ENCODE measurements at places on chromosomes 12 and 14.
A peak's percentile ranks its signal among the peaks of the same experiment; 100 is the strongest.

GRCh38 chr12:110936367-110937103 lies 16.2 kb upstream of the MYL2 start:
- DNase-seq, result no peak

- peak; percentile 74 for DNase-seq
Observed at GRCh38 chr14:96100161-96101064, 61.3 kb downstream of the C14orf132 start.

DNA sequence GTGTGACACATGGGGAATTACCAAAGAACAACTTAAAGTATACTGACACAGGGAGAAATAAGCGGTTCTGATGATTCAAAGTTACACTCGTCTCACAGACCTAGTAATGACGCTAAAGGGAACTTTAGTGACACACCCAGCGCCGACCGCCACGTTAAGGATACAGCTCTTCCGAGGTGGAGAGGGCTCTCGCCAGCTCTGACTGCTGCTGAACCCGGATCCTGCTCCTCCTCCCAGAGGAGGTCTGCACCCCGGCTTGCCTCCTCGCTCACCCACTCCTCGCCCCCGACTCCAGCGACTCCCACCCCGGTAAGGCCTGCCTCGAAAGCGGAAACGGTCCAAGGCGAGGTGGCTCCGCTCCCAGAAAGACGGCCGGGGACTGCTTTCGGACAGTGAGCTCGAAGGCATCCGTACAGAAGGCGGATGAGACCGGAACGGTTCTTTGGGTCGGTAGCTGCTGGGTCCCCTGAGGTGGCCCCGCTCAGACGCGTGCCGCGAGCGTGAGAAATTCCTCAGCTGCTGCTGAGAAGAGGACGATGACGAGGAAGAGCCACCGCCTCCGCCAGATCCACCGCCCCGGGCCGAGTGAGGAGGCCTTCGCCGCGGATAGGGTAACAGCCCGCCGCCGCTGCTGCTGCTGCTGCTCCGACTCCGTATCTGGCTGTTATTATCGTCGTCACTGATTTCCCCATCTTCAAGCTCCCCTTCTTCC lies 643 bp downstream of the ZFC3H1 start:
- peak; percentile 20 for DNase-seq

GRCh38 chr14:30005114-30005808 lies 77.6 kb upstream of the PRKD1 start:
- DNase-seq, result peak; percentile 46

DNA sequence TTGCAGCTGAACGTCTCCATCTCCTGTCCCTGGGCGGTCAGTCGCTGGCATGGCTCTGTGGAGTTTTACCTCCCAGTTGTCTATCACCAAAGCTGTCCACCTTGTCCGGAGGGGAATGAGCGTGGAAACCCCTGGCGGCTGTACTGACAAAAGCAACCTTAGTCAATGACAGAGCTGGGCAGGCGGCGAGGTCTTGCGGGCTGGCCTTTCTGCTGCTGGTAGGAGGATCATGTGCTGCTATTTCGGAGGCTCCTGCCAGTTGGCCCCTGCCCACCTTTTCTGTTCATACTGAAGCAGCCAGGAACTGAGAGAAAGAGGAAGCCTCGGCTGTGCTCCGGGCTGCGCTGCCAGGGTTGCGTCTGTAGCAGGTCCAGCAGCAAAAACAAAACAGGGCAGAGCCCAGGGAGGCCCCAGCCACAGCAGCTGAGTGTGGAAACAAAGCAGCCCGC lies 57.7 kb downstream of the HMGA2 start:
- DNase-seq, result peak; percentile 34

DNA sequence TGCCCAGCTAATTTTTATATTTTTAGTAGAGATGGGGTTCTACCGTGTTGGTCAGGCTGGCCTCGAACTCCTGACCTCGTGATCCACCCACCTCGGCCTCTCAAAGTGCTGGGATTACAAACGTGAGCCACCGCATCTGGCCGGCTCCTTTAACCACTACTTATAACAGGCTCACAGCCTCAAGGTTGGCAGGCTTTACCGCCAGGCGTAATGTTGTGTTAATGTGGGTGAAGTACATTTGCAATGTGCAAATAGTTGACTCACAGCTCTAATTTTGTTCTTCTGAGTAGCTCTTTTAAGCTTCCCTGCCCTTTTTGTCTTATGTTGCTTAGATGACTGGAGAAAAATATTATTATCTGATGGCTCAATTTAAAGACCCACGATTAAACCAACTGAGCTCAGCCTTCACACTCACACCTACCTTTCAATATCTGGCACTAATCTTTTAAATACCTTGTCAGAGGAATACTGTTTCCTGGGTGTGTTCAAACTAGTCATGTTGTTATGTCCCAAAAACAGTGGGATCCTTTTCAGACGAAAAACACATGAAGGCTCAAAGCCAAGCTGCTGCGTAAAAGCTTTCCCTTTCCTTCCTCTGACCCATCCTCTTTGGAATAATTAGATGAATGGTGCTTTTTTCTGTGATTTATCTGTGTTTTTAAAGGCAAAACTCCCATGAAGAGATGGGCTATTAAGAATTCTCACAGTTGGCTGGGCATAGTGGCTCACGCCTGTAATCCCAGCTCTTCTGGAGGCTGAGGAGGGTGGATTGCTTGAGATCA lies 57.2 kb upstream of the USP44 start:
- peak; percentile 14 for DNase-seq

DNA sequence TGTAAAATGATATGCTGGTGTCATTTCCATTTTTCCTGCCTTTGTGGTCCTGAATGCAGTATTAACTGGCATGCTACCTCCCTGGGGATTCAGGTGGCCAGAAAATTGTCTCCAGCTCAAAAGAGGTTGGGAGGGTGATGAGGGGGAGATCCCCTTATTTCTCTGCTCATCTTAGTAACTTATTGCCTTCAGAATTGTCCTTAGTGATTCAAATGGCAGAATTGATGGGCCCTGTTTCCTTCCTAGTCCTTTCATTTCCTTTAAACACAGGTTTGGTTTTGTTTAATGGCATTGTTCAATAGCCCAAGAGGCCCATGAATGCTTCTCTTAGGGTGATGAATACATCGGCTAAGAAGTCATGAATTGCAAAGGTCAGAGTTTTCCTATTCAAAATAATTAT lies 207.0 kb downstream of the SLC41A2 start:
- no peak for DNase-seq

DNA sequence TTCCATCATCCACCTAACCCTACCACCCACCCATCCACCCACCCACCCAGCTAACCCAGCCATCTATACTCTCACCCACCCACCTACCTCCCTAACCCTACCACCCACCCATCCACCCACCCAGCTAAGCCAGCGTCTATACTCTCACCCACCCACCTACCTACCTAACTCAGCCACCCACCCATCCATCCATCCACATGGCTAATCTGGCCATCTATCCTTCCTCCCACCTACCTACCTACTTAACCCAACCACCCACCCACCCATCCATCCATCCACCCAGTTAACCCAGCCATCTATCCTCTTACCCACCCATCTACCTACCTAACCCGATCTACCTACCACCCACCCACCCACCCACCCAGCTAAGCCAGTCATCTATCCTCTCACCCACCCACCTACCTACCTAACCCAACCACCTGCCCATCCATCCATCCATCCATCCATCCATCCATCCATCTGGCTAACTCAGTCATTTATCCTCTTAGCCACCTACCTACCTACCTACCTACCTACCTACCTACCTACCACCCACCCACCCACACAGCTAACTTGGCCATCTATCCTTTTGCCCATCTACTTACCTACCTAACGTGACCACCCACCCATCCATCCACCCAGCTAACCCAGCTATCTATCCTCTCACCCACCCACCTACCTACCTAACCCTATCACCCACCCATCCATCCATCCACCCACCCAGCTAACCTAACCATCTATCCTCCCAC lies 44.1 kb downstream of the RFLNA start:
- no peak for DNase-seq

GRCh38 chr12:20369305-20370013 lies 1.1 kb downstream of the PDE3A start:
- peak; percentile 44 for DNase-seq

- DNase-seq, result no peak
Observed at GRCh38 chr14:98022541-98023520, 1225.6 kb downstream of the VRK1 start.

DNA sequence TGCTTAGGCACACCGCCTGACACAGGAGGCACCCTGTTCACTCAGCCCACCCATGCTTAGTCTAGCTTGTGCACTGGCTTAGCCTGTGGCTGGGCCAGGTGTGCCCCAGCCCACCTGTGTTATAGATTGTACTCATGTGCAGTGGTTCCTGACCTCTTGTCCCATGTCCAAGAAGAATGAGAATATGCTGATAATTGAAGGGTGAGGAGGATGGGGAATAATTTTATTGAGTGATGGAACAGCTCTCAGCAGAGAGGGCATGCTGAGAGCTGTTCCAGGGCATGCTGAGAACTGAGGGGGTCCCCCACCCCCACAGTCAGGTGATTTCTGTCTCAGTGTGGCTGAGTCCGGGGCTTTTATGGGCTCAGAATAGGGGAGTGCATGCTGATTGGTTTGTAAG lies 395.9 kb downstream of the FUT8 start:
- DNase-seq, result no peak

All from frontal cortex (tissue), 4 donors.